Activated T-cell treated with anti-CD3 and anti-CD28 coated beads for 4 hours (primary cell): ENCODE measurements at places on chromosomes 7 and 10.

DNA sequence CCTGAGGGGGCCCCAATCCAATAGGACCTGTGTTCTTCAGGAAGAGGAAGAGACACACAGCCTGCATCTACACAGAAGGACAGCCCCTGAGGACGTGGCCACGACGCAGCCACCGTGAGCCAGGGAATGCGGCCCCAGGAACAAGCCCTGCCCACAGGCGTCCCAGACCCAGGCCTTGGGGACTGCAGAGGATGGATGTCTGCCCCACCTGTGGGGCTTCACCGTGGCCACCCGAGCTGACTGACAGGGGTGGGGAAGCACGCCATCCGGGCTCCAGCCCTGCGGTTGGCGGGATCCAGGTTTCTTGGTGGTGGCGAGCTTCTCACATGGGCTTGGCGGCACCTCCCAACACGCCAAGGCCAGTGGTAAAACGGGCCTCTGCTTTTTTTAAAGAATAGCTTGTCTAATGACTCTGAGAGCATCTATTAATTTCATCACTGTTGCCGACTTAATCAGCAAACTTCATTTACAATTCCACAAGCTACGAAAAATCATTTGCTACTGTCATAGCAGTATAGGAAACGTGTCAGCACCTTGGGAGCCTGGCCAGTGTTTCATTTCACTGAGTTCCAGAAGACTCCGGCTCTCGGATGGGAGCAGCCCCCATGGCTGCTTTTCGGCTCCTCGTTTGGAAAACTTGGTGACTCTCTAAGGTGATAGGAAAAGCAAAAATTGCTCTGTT lies 584.0 kb downstream of the PTPRN2 start:
- no peak for DNase-seq

DNA sequence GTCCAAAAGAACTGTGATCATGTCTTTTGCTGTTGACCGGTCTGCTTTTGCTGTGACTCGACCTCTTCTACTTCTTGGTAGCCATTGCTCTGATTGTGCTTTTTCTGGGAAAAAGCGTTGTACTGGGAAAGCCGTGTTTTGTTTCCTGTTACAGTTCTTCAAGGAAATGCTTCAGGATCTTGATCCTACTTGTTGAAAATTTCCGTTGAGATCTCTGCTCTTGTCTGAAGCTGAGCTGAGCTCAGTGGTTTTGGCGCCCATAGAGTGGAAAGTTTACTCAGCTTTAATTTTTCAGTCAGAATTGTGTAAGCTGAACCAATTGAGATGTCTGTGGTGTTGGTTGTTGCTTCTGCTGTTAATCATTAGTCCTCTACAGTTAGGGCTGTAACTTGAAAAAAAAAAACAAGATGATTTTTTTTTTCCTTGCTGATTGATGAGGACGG lies 302.2 kb downstream of the CCDC3 start:
- DNase-seq, result no peak

GRCh38 chr7:41886262-41886900 lies 183.5 kb upstream of the INHBA start:
- DNase-seq, result no peak

GRCh38 chr10:104300736-104301292 lies 31.8 kb downstream of the GSTO2 start:
- DNase-seq, result no peak

GRCh38 chr10:60615541-60615940 lies 162.7 kb upstream of the CDK1 start:
- no peak for DNase-seq

DNA sequence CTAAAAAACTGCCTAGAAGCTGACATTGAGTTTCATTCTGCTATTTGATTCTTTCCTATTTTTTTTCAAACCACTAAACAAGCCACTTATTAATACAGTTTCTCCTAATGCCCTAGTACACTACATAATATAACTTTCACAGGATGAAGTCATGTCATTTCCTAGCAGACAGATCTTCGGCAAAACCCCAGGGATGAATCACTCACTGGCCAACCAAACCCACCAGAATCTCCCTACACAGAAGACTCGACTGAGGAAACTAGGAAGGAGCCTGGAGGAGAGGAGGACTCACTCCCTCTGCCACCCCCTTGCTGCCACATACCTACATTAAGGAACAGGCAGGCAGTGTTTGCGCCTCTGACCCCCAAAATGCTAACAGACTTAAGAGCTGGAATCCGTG lies 33.4 kb downstream of the XPNPEP1 start:
- no peak for DNase-seq

- DNase-seq, result no peak
These were observed 58.0 kb downstream of the PLXNA4 start for GRCh38 chr7:132518102-132518838.

DNA sequence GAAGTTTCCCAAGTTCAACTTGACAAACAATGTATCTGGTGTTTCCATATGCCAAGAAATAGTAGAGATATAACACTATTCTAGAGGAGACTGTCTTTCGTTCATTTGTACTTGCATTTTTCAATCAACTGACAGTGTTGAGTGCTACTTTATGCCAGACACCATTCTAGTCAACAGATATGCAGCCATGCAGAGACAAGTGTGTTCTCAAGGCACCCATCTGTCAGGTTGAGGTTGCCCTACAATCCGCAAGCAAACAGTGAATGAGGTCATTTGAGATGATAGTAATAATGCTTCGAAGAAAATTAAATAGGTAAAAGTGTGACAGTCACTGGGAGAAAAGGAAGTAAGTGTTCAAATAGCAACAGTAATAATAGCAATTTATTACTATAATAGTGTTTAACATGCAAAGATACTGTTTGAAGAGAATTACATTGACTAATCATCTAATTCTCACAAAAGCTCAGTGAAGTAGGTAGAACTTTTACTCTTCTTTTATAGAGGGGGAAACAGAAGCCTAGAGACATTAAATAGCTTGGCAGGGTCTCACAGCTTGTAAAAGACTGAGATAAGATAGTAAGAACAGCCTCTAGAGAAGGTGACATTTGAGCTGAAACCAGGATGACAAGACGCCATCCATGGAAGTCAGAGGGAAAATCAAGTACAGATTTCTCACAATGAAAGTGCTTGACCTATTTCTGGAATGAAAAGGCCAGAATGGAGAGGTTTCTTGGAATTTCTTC lies 936.9 kb downstream of the SORCS3 start:
- DNase-seq, result no peak

- no peak for DNase-seq
These were observed 252.8 kb downstream of the ELFN1 start for GRCh38 chr7:1922870-1923236.

DNA sequence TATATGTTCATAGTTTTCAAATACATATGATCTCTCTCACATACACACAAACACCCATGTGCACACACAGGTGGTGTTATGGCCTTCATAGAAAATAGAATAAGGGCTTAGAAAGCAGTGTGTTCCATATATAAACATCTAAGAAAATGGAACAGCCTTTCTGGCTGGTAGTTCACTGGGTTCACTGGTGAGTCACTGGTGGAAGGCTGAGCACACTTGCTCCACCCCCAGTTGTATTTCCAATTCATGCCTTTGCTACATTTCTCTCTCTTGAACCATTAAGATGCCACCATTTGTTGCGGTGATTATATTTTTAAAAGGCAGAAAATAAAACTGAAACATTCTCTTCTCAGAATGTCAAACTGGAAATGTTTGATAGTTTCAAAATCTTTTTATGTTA lies 252.1 kb downstream of the GLI3 start:
- no peak for DNase-seq

- DNase-seq, result no peak
These were observed 106.1 kb upstream of the LRRTM3 start for GRCh38 chr10:66819691-66820090.

- no peak for DNase-seq
These were observed 121.7 kb upstream of the TRIM24 start for GRCh38 chr7:138338361-138338760.
